ENCODE measurements at places on chromosomes 5 and 9.

DNA sequence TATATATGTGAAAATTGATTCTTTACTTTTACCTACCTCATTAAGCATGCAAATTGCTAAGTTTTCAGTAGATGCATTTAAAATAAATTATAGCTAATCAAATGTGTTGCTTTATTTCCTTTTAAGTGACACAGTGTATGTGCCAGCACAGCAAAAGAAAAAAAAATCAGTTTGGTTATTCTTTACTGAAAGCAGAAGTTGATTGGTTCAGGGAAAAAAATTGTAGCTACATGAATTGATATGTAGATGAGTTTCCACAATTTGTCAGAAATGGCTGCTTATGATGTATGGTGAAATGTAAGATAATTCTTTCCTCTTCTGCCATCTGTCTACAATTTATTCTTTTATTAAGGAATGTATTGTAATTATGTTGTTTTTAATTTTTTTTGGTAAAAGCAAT lies 57.8 kb downstream of the PARP8 start:
- no peak for DNase-seq

GRCh38 chr5:884345-885126 lies 8.1 kb downstream of the BRD9 start:
- no peak for DNase-seq

GRCh38 chr5:91141642-91142041 lies 241.5 kb downstream of the ARRDC3 start:
- no peak for DNase-seq

DNA sequence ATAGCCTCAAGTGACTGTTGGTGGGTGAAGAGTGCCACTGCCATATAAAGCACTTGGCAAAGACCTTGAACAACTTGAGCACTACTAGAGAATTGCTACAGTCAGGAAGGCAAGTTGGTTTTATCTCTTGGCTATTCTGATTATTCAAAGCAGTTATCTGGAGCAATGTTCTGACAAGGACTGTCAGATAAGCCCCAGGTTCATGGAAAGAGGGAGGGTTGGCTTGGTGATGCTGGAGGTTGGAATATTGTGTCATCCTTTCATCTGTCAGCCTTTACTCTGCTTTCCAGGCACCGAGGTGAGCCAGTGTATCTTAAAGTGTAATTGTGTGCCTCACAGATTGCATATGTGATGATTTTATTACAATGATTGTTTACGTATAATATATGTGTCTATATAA lies 548.4 kb upstream of the ZNF608 start:
- DNase-seq, result no peak

- DNase-seq, result no peak
Measured at GRCh38 chr5:138792195-138792790, 39.1 kb downstream of the CTNNA1 start.

DNA sequence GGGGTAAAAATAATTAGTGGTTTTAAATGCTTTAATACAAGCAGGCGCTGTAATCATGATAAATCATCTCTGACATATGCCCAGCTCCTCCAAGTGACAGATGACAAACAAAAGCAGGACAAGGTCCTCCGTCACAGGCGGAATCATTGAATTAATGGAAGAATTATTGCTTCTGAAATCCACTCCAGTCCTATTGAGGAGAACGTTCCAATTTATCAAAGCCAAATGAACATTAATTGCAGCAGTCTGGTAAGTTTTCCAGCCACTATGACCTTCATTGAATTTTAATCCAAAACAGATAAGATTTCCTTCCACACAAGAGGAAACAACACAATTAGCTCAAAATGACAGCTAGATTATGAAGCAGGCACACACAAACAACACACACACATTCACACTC lies 136.8 kb downstream of the ASTN2 start:
- DNase-seq, result no peak

DNA sequence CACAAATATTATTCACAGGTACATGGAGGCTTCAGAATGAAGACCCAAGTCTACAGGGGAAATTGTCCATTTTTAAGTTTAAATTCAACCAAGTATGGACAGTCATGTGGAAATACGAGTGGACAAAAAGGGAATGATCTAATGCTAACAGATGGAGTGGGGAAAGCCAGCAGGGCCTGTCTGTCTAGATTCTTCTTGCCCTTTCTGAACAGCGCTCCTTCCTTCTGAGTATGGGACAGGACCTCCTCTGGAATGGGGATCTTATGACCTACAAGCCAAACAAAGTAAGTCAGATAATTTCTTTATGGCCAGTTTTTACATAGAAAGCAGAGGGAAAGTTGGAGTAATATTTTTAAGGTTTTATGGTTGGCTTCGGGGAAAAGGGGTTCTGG lies 119.8 kb upstream of the NEK6 start:
- no peak for DNase-seq

Measured in stimulated activated naive CD8-positive, alpha-beta T cell treated with anti-CD3 and anti-CD28 coated beads, Interleukin-15, amount 100 ng/mL, for 72 hours (primary cell).